NCI-H1436 (cell line): ENCODE measurements at places on chromosomes 7 and 10.
A peak's percentile ranks its signal among the peaks of the same experiment; 100 is the strongest.

GRCh38 chr10:113506476-113506875 is 46.4 kb upstream of the HABP2 start:
- no peak for DNase-seq

DNA sequence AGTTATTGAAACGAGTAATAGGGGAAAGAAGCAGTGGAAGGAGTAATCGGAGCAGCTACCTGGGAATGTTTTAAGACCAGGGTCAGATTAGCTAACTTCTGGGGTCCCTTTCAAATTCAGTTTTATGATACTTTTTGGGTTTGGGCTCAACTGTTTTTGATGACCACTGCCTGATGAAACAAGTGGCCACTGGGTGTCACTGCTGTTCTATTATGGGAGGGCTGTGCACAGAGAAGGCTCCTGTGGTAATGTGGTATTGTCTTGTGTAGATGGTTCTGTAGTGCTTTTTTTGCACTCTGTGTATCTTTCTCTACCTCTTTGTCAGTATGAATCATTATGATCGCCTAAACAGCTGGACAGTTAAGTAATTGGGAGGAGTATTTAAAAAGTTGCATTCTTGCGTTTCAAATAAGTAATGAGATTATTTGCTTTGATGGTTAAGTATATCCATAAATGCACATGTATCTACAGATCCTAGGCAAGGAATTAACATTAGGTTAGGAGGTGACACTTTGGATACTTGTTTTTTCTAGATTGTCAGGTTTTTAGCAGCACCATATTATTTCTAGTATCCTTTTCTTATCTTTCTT is 128.4 kb downstream of the ABCA13 start:
- peak; percentile 1 for DNase-seq

DNA sequence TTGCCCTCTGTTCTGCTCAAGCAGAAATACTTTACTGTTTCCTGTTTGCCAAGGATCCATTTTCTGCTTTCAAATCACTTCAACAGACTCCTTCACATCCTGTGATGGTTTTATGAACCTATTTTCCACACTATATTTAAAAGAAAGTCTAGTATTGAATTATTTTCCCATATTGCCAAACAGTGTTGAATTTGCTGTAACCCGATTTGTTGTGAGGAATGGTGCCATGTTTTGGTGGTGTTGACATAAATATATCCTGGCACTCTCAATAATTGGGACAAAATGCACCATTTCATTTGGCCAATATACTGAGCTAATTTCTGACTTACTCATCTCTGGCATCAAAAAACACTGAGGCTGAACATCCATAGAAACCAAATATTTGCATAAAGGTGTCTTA is 615.4 kb upstream of the SEMA3D start:
- DNase-seq: no peak

DNA sequence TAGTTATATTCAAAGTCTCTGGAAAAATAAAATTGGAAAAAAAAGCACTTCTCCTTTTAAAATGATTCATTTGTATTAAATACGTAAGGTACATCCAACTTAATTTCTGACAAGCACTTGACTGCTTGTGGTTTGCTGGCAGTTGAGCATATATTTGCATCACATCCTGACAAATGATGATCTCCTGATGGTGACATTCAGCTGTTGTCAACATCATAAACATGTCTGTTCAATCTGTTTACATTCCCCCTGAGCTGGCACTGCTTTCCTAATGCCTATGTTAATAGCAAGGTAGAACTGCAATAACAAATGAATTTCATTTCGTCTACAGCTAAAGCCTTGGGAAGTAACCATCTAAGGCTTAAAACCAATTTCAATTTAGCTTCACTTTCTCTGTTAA is 24.4 kb downstream of the TSPAN12 start:
- no peak for DNase-seq

GRCh38 chr10:47379445-47379785 is 4.7 kb downstream of the ZNF488 start:
- DNase-seq: no peak

- no peak for DNase-seq
Observed at GRCh38 chr10:85648279-85648754, 718.3 kb downstream of the GRID1 start.

- DNase-seq: peak; percentile 20
Observed at GRCh38 chr7:10685040-10685439, 288.6 kb upstream of the PHF14 start.

- DNase-seq: peak; percentile 58
Observed at GRCh38 chr10:12902135-12902572, 99.4 kb downstream of the CCDC3 start.
